CD4-positive, alpha-beta T cell treated with Interleukin-17A for 4 hours (primary cell): ENCODE measurements at places on chromosomes 5 and 9.

GRCh38 chr9:136019681-136020060, 58.5 kb upstream of the UBAC1 start:
- no peak for DNase-seq

DNA sequence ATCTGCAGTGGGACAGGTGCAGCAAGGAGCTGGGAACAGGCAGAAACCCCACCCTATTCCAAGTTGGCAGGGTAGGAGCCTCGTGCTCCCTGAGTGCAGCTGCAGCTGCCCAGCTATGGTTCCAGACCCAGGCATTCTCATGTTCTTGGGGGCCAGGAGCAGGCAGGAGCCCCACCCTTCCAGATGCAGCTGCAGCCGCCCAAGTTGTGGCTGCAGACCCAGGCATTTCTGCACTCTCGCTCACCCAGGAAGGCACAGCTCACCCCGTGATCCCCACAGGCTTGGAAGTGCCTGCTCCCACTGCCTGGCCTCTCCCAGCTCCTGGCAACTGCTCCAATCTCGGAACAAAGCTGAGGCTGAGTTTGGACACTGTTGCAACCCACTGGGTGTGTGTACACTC, 275.8 kb upstream of the ADRA1B start:
- no peak for DNase-seq

- no peak for DNase-seq
Measured at GRCh38 chr5:142955628-142956027, 185.5 kb downstream of the ARHGAP26 start.

DNA sequence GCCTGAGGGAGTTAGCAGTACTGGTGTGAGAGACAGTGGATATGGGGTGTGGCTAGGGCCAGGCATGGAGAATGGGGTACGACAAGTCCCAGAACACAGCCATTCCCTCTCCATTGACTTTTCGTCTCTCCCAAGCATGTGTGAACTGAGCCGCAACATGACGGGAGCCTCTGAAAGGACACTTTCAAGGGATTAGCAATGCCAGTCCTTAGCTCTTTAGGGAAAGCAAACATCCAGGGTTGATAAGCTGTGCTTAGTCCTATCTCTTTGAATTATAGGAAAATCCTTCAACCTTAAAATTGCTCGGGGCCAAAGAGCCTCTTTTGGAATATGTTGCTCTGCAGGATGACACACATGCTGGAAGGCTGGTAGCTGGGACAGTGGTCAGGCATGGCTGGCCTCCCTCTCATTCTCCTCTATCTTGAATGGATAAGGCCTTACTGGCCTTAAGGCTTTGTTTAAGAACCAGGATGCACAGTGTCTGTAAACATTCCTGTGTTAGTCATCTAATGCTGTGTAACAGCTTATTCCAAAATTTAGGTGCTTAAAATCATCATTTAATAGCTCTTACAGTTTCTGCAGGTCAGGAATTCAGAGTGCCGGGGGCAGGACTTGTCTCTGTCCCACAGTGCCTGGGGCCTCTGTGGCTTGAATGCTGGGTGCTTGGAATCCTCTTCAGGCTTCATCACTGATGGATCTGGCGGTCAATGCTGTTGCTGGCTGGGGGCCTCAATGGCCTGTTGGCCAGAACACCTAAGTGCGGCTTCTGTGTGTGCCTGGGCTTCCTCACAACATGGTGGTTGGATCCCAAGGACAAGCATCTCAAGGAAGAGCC, 95.3 kb downstream of the PTTG1 start:
- DNase-seq: no peak

DNA sequence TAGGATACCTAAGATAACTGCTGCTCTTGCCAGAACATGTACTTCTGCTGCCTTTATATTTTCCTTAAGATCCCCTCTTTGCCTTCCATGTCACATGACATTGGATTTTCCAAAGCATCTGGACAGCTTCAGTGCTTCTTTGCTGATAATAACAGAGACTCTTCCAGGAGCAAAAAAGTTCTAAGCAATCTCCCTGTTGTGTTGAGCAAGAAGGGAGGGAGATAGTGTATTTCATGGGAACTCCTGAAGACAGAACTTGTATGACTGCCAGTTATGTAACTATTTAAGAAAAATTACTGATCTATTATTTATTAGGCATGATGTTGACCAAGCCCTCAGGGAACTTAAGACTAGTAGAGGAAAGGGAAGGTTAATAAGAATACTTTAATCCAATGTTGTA, 454.7 kb downstream of the SPATA31D1 start:
- no peak for DNase-seq

GRCh38 chr9:35453786-35454185, 36.1 kb upstream of the RUSC2 start:
- no peak for DNase-seq

DNA sequence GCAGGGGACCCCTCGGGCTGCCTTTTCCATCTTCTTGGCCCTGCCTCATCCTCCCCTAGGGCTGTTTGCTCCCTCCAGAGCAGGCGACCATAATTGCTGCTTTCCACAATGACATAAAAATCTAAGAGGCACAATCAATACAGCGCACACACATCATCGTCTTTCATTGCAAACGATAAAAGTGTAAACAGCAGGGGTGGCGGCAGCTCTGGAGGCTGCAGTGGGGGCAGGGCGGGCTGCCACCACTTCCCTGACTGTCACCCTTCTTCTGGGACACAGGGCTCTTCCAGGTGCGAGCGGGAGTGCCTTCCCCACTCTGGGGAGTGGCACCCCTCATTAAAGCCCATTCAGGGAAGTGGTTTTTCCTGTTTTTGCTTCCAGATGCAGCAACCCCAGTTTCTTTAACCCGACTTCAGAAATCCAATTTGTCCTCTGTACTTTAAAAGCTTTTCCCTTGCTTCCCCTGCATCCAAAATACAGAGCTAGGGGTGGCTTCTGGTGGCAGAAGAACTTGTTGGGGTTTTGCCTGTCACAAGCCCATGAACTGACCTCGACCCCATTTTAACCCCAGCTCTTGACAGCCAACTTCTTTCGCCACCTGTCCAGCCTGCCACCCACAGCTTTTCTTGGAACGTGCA, 45.7 kb downstream of the TSPAN17 start:
- DNase-seq: no peak

- no peak for DNase-seq
Measured at GRCh38 chr5:30401479-30402058, 791.9 kb upstream of the CDH6 start.

GRCh38 chr9:85053206-85053786, 383.8 kb downstream of the NTRK2 start:
- DNase-seq: no peak

- DNase-seq: no peak
Measured at GRCh38 chr9:77597057-77597456, 51.1 kb downstream of the GNA14 start.

DNA sequence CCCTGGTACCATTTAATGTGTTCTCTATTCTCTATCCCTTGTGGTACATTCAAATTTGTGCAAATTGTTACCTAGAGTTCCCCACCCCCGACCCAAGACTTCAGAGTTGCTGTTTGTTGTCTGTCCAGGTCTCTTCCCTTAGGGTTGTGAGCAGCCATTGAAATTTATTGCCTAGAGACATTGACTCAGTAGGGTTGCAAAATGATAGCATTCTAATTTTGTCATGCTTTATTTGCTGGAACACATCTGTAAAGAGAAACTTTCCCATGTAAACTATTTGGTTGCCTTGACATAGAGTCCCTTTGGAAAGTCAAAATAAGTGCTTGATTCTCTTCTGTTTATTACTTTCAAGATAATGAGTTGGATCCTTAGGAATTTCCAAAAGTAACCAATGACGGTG, 91.7 kb upstream of the KLF9 start:
- DNase-seq: no peak

GRCh38 chr5:177304392-177305119, 957 bp downstream of the PRELID1 start:
- peak; percentile 46 for DNase-seq

- no peak for DNase-seq
Measured at GRCh38 chr9:98220911-98221310, 28.5 kb upstream of the CORO2A start.

- no peak for DNase-seq
Measured at GRCh38 chr9:89426384-89426961, 71.4 kb downstream of the SEMA4D start.

DNA sequence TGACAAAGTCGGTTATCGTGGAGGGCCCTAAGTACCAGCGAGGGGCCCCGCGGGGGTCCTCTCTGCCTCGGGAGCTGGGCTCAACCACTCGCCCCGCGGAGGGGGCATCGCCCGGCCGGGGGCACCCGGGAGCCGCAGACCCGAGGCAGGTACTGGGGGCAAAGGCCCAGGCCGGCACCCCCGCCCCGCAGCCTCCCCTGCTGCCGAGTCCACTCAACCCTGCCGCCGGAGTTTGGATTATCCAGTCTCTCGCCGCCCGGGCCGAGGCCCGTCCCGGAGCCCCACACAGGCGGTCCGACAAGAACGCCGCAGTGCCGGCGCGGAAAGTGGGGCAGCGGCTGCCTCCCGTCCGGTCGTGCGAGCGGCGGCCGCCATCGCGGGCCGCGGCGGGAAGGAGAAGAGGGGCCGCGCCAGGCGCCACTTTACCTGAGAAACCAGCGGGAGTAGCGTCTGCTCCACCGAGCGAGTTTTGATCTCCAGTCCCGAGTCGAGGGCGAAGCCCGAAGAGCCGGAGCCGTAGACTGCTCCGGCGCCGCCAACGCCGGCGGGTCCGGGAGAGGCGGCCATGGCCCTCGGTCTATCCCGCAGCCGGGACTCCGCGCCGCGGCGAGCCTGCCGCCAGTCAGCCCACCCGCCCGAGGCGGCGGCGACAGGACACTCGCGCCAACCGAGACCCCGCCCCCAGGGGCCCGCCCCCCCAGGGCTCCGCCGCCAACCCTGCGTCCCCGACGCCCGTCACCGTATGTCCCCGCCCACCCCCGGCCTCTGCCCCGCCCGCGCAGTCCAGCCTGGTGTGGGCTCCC, at the start of gene CTNNAL1:
CTNNAL1 (minus strand) TSS at position 624 of the 803 bp plus-strand sequence; CDS start at position 567, 57 bp downstream.
- DNase-seq: peak; percentile 96

GRCh38 chr5:95727764-95728191, 3.4 kb upstream of the RHOBTB3 start:
- DNase-seq: no peak

GRCh38 chr5:115709585-115709984, 83.7 kb upstream of the TMED7 start:
- no peak for DNase-seq

DNA sequence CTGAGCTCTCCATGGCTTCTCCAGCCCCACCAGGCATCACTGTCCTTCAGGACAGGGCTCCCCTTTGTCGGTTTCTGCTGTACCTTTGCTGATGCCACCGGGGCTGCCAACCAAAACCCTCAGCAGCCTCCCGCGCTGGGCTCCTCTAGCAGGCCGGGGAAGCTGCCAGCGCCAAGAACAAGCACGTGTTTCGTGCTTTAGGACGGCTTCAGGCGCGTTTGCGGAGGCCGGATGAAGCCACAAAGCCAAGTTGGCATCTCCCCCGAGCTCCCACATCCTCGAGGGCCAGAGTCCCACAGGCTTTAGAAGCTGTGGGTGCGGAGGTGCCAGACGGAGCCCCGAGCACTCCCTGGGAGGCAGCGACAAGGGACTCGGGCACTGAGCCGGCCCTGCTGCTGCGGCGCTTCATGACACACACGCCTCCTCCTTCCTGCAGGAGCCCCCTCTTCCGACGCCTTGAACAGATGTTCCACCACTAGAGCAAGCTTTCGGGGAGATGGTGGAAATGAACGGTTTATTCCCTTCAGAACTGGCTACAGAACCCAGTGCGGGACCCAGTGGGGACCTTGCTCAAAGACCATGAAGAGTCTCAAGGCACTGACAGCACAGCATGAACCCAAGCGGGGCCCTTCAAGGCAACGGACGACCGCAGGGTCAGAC, 36.7 kb downstream of the SARDH start:
- DNase-seq: peak; percentile 73

GRCh38 chr5:154899151-154899816, 38.7 kb downstream of the GEMIN5 start:
- no peak for DNase-seq

GRCh38 chr9:97774673-97775072, 77.5 kb upstream of the XPA start:
- DNase-seq: no peak

DNA sequence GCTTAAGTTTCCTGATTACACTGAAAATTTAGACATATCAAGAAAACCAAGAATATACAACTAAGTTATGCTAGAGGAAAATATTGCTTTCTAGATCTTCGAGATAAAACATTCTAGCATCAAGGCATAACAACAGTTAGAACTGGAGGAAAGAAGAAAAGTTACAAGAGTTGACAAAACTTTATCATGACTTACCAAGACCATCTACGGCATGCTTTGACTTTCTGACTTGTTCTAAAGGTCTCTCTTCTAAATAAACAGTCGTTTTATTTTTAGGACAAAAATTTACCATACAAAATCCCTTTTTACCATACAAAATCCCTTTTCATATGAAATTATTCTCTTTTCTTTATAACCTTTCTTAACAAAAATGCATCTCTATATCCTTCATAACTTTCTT, 1110.1 kb upstream of the CDH10 start:
- DNase-seq: no peak

- no peak for DNase-seq
Measured at GRCh38 chr5:87030699-87031098, 237.0 kb upstream of the RASA1 start.

DNA sequence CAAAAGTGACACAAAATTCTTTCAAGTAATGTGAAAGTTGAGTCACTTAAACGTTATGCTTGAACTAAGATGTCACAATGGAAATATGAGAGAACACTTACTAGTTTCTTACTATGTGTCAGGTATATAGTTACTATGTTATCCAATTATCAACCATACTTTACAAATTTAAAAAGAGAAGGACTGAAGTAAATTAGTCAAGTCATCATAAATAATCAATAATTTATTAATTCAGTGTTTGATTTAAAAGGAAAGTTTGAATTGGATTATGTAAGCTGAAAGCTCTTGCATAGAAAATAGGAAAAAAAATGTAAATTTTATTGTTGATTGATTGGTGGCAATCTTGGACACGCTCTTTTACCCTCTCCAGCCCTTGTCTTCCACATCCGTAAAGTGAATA, 76.3 kb downstream of the GABRA1 start:
- no peak for DNase-seq

GRCh38 chr9:110874963-110875674, 163.2 kb downstream of the LPAR1 start:
- DNase-seq: no peak

- DNase-seq: no peak
Measured at GRCh38 chr5:144195448-144195847, 24.8 kb downstream of the KCTD16 start.

DNA sequence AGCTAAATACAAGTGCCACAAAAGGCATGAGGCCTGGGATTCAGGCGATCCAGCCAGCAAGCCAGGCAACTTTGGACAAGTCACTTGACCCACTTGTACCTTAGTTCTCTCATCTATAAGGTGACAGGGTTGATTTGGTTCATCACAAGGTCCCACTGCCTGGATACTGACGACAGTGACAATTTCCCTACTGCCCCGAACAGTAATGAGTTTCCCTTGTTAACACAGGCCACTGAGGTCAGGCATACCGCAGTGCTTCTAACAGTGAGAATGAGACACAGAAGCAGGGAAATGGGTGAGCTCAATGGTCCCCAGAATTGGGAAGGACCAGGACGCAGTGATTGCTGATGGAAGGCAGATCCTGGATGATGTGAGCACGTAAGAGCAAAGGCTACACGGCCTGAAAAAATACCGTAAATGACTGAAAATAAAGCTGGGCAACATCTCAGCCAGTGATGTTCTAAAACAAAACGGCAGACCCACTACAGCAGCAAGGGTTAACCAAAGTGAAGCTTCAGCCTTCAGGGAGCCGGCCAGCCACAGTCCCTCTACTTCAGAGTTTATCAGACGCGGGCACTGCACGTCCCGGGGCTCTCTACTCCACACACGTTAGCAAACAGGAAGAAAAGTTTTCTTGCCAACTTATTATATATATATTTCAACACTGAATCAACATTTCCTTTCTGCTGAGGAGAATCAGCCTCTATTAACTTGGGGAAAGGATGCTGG, 846 bp downstream of the MGAT1 start:
- no peak for DNase-seq

- DNase-seq: no peak
Measured at GRCh38 chr9:98372077-98372836, 116.8 kb upstream of the TBC1D2 start.
